ENCODE measurements at places on chromosomes 13 and 19.

- H3K27ac ChIP-seq: peak overlapping the region; percentile 51
- DNase-seq: peak; percentile 81
- H3K4me1 ChIP-seq: peaks cover 21% of the 10 kb centered on the region
- no peaks in the 10 kb centered on the region for H3K36me3 ChIP-seq
Measured at GRCh38 chr19:18328340-18329034, 5.6 kb upstream of the LSM4 start.

DNA sequence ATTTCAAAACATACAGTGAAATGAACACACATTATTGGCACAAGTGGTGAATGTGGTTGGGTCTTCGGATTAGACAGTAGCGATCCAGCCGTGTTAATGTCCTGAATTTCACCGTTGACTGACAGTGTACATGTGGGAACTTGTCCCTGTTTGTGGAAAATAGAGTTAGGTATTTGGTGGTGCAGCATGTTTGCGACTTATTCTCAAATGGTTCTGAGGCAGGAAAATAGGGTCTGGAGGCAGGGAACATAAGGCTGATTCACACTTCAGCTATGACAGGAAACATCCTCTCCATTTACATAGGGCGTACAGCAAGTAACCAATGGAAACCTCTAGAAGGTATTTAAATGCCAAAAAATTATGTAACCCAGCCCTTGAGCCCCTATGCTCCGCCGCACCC lies 4.2 kb downstream of the LGALS7B start:
- no peak for DNase-seq
- no peak overlapping the region for H3K27ac ChIP-seq
- no peaks in the 10 kb centered on the region for H3K4me1 ChIP-seq
- H3K4me3 ChIP-seq: peak overlapping the region; percentile 77

DNA sequence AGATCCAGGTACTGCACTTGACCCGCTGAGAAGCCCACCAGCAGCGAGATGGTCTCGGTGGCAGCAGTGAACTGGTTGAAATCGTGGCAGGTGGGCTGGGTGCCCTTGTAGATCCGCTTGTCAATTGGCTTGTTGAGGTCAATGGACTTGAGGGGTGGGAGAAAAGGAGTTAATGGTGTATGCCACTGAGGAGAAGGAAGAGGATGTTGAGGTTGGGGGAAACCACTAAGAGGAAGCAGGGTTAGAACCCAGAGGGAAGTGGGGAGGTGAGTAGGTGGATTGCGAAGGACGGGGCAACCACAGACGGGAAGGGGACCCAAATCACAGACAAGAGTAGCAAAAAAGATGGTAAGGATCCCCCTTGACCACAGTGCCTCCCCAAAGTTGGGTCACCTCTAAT lies 1.7 kb downstream of the DMWD start:
- H3K4me3 ChIP-seq: peak overlapping the region; percentile 82
- H3K36me3 ChIP-seq: peaks cover 35% of the 10 kb centered on the region
- peak; percentile 49 for DNase-seq
- H3K27ac ChIP-seq: no peak overlapping the region

GRCh38 chr13:32530841-32531253 lies 7.7 kb downstream of the N4BP2L2 start:
- H3K36me3 ChIP-seq: peaks cover 41% of the 10 kb centered on the region
- H3K4me1 ChIP-seq: peaks cover 31% of the 10 kb centered on the region
- H3K27me3 ChIP-seq: no peaks in the 10 kb centered on the region
- peak overlapping the region; percentile 85 for H3K27ac ChIP-seq
- peak overlapping the region; percentile 73 for H3K4me3 ChIP-seq
- DNase-seq: no peak

GRCh38 chr13:27293076-27293691 lies 22.6 kb downstream of the RASL11A start:
- no peaks in the 10 kb centered on the region for H3K36me3 ChIP-seq
- peaks cover 4% of the 10 kb centered on the region for H3K27me3 ChIP-seq
- DNase-seq: no peak

GRCh38 chr13:98222816-98223215 lies 45.7 kb upstream of the RNF113B start:
- H3K4me3 ChIP-seq: no peak overlapping the region
- no peak overlapping the region for H3K27ac ChIP-seq
- H3K4me1 ChIP-seq: no peaks in the 10 kb centered on the region

GRCh38 chr13:109387471-109387870 lies 398.9 kb downstream of the IRS2 start:
- no peak for DNase-seq
- H3K4me1 ChIP-seq: no peaks in the 10 kb centered on the region

Data from stimulated activated naive B cell treated with anti-CD40 and anti-IgM and Interleukin-4, amounts not matched to agents 10 μg/mL and 1 μg/mL and 100 μg/mL, for 72 hours (primary cell).